ENCODE measurements at places on chromosomes 4 and X.
A peak's percentile ranks its signal among the peaks of the same experiment; 100 is the strongest.

DNA sequence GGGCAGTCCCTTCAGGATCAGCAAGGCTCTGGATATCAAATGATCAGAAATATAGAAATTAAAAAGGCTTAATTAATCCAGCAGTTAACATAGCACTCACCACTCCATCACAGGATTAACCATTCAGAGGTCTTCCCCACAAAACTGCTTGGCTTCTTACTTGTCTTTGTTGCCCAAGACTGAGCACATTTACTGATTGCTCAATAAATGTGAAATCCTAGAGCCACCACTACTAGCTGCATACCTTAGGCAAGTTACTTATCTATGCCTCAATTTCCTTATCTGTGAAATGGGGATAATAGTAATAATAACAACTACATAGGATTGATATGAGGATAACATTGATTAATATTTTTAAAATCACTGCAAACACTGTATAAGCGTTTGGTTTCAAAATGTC lies 124.2 kb downstream of the ARHGAP6 start:
- DNase-seq = no peak

DNA sequence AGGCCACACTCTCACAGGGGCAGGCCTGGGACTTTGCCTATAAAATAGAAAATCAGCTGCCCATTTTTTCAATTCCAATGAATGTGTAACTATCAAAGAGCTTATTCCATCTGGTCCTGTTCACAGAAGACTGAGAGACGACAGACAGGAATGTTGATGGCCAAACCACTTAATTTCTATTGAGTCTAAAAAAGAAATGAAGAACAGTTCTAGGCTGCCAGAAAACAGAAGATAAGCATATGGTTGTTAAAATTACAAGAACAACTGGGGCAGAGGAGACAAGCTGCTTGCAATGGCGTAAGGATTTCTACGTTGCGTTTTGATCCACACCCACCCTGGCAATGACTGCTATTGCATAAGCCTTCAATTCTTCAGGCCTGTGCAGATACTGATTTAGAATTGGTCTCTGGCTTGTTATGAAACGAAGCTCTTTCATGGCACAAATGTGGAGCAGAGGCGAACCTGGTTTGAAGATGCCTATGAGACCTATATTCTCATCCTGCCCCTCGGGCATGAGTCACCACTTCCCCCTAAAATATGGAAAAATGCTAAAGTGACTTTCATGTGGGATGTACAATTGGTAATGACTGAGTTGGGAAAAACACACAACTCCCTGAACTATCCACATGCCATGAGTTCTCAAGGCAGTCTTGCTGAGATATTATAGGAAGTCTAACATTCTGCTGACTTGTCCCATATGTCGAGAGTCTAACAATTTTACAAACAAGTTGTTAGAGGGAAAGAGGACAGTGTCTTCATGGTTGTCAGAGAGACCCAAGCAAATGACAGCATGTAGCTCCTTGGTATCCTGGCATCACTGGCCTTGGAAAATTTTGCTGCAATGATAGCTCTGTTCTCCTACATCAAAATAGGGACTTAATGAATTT lies 37.9 kb upstream of the SORBS2 start:
- DNase-seq = no peak

DNA sequence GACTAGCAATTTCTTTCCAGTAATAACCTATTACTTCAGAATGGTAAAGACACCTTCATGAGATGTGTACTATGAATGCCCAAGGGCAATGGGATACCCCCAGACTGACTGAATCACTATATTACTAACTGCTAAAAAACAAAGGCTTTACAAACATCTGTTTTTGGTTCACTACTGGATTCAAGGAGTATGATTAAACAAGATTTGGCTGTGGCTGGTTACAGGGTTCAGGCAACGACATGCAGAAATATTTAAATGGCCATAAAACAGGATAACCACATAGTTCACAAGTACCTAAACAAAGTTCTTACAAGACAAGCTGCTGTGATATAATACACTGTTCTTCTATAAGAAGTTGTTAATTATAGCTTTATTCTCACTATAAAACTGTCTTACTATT lies 128.2 kb downstream of the FRYL start:
- no peak for DNase-seq

DNA sequence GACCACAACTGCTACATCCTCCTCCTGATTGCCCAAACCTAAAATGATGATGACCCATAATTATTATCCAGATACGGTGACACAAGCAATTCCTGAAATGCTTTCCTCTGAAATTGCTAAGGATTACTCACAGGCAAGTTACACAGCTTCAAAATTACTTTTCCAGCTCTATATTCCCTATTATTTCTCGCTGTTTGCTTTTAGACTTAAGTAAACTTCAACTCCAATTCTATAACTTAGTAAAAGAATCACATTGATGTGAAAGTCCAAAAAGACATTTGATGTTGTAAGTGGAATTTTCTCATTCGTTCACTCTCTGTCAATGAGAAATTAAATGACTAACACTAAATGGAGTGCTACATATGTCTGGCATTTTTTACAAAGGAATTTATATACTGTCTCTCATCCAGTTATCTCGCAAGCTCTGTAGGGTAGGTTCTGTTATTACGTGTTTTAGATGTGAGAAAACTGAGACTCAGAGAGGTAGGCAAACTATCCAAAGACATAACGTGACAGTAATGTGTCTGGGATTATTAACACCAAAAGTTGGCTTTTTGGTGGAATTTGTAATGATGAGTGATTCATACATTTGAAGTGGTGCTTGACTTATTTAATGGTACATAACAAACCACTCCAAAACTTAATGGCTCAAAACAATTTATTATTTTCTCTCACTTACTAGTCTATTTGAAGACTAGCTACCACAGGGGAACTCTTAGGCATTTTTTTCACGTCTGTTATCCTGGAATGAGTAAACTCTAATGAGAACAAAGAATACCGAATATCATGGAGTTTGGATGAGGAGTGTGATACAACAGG lies 31.5 kb downstream of the PALLD start:
- no peak for DNase-seq

GRCh38 chr4:105108971-105109370 lies 37.7 kb upstream of the TET2 start:
- no peak for DNase-seq

- no peak for DNase-seq
Measured at GRCh38 chr4:88841635-88842034, 144.0 kb upstream of the NAP1L5 start.

- DNase-seq = no peak
Measured at GRCh38 chr4:176897226-176897625, 104.5 kb upstream of the VEGFC start.

DNA sequence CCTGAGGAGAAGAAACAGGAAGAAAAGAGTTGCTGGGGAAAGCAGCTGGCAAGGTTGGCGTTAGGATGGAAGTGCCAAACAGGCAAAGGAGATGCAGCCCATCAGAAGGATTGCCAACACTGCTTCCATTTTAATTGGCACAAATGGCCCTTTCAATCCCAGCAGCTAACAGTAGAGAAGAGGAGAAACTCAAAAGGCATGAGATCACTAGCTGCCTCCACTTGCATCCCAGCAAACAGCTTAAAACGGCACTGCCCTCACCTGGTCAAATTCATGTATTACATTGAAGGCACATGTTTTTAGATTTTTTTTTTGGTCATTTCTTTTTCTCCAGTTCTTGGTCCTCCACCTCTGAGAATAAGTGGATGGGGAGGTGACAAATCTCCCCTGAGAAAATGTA lies 14.9 kb upstream of the LOC101059915 start:
- DNase-seq = peak; percentile 53

GRCh38 chrX:134933911-134934310 lies 56.9 kb upstream of the SMIM10 start:
- DNase-seq = no peak

DNA sequence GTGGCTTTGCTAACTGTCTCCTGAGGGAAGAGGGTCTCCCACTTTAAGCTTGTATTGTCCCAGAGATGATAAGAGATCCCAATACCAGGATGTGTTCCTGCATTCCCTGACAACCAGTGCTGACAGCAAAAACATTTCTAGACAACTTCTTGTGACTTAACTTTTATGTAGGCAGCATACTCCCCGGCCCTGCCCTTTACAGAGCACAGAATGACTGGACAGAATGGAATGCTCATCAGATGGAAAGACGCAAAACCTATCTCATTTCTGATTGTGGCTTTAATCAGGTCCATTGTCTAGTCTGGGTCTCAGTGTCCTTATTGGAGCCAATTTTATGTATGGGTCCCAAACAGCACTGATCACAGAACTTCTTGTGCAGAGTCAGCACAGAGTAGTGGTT lies 18.2 kb upstream of the PLAC1 start:
- no peak for DNase-seq

- no peak for DNase-seq
Measured at GRCh38 chr4:168536448-168536847, 39.6 kb downstream of the PALLD start.

- DNase-seq = no peak
Measured at GRCh38 chrX:130260316-130260715, 8.4 kb downstream of the ZNF280C start.

- DNase-seq = no peak
Measured at GRCh38 chr4:732911-733630, 27.4 kb downstream of the PCGF3 start.

DNA sequence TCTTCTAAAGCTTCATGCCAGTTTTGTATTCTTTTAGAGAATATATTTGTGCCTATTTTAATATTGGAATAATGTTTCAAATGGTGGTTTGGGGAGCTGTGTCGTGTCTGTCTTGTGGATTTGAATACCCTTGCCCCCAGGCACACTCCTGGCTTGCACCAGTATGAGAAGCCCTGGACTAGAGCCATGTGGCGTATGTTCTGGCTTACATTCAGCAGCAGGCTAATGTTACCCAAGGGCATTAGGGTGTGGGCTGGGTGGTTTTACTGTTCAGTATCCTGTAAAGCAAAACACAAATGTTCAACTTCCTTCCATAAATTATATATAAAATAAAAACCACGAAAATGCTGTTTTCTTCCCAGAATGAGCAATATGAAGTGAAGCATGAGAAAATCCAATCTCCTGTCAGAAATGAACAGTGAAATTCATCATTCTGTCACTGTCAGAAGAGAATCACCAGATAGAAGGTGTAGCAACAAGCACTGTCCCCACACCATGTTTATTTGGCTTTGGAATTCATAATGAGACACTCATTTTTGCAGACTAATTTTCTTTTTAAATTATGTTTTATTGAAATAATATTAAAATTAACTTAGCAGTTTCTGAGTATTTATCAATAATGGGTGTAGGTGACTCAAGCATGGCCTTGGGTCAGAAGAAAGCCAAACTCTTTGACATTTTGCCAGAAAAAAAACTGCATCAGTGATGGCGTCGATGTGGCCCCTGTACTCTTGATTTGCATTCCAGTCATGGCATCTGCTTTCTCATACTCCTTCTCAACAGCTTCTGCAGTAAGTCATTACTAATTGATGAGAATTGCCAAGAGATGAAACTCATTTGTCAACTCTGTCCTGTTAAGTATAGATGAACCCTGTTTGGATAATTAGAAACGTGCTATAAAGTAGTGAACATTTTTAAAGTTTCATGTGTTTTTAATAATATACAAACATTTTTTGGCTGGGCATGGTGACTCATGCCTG lies 43.8 kb downstream of the WWC2 start:
- peak; percentile 67 for DNase-seq

- no peak for DNase-seq
Measured at GRCh38 chr4:87304745-87305432, 17.8 kb downstream of the HSD17B13 start.

- no peak for DNase-seq
Measured at GRCh38 chrX:48043056-48043455, 28.4 kb downstream of the ZNF630 start.

- DNase-seq = no peak
Measured at GRCh38 chr4:37602454-37603069, 83.6 kb downstream of the RELL1 start.

DNA sequence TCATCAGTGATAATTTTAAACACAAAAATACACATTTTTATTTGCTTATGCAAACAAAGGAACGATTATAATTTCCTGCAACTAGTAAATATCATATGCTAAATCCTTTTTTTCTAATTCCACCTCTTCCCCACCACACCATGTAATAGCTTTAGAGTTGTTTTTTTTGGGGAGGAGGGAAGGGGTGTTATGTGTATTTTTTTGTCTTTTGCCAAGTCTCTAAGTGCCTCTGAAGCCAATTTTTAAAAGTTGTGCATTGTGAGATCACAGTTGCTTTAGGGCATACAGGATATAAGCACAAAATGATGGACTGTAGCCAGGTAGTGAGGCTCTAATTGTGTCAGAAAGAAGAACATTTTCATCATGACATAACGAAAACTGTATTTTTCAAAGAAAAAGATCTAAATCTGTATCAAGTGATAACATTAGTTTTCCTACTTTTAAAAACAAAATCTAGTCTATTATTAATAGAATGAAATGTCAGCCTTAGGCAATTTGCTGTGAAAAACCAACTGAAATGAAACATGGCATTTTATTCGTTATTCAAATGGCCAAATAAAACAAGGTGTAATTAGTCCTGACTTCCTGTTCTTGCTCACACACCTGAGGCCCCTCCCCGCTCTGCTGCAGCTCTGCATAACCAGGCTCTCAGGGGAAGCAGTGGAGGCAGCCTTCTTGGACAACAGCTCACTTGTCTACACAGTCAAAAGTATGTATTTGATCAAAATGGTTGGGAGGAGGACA lies 157.4 kb downstream of the PALLD start:
- no peak for DNase-seq

GRCh38 chrX:10566716-10567097 lies 53.7 kb downstream of the MID1 start:
- no peak for DNase-seq

- DNase-seq = no peak
Measured at GRCh38 chrX:70476934-70477733, 32.5 kb downstream of the DLG3 start.

GRCh38 chrX:112738347-112739033 lies 58.8 kb upstream of the LHFPL1 start:
- DNase-seq = no peak

DNA sequence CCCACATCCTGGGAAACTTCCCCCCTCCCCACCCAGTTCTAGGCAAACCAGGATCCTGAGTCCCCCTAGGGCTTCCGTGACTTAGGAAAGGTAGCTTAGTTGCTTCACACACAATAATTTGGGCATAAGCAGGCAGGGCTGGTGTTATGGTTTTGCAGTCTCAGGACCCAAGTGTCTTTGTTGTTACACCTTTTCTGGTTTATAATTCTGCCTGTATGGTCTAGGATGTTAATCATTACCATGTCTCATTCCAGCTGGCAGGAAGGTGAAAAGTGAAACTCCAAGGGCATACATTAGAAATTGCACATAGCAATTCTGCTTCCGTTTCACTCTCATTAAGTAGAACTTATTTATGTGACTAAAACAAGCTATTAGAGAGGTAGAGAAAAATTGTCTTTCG lies 16.8 kb downstream of the UGT8 start:
- DNase-seq = no peak

- no peak for DNase-seq
Measured at GRCh38 chr4:67879486-67879885, 4.3 kb downstream of the TMPRSS11D start.

- DNase-seq = no peak
Measured at GRCh38 chr4:61666244-61666643, 466.1 kb downstream of the ADGRL3 start.

Data from right forelimb (tissue), 1 donor.